ENCODE measurements at places on chromosomes 2 and 18.

GRCh38 chr18:25853691-25854433 is 236.6 kb downstream of the SS18 start:
- DNase-seq: no peak

DNA sequence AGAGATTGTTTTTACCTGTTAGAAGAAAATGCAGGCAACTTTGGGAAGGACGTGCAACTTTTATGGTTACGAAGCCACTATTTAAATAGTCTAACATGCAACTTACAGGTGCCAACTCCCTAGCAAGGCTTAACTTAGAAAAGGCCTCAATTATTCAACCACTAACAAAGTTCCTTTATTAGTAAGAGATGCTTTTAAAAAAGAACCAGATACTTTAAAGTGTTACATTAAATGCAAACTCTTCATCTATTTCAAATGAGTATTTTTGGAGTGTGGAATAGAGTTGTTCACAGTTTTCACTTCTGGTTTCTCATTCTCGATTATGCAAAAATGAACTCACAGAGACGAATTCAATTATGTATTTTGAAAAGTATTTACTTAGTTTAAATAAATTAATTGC is 51.7 kb downstream of the PELI1 start:
- DNase-seq: no peak

- DNase-seq: no peak
Observed at GRCh38 chr2:165539985-165540384, 70.5 kb downstream of the CSRNP3 start.

- DNase-seq: no peak
Observed at GRCh38 chr2:11032396-11032795, 120.7 kb downstream of the KCNF1 start.

DNA sequence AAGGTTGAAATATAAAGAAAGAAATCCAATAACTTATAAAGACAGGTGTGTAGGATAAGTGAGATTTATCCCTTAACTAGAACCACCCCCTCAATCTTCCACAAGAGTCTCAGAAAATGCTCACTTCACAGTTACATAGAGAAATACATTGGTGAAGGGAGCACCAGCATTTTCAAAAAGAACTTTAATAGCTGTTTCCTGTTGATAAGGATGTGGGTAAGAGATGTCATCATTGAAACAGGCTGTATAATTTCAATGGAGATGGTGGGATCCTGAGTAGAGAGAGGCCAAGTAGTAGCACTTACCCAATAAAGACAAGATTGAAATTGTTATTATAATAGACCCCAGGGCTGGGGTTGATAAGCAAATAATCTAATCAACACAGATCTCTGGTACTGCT is 162.2 kb upstream of the TACR1 start:
- DNase-seq: no peak

- DNase-seq: no peak
Observed at GRCh38 chr2:61263830-61264229, 101.8 kb downstream of the C2orf74 start.

DNA sequence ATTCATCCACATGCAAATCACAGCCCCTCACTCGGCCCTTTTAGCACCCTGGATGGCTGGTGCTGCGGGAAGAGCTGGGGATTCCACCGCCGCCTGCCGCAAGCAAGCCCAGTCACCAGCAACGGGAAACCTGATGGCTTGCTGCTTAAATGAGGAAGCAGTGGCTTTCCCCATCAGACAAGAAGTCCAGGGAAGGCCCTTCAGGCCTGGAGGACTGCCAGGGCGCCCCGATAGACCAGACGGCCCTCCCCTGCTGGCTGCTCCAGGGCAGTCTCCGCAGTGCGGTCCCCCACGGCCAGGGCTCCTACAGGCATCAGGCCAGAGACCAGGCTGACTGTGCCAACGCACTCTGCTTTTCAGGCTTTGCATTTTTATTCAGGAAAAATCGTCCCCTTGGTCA is 439.1 kb downstream of the EIPR1 start:
- no peak for DNase-seq

DNA sequence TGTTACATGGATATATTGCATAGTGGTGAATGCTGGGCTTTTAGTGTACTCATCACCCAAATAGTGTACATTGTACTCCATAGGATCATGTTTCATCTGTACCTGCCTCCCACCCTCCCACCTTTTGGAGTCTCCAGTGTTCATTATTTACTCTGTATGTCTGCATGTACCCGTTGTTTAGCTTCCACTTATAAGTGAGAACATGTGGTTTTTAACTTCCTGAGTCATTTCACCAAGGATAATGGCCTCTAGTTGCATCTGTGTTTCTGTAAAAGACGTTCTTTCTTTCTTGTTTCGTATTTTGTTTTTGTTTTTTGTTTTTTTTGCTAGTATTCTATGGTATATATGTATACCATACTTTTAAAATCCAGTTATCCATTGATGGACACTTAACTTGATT is 107.5 kb downstream of the MSTN start:
- no peak for DNase-seq

GRCh38 chr2:118221536-118222272 is 133.4 kb downstream of the INSIG2 start:
- DNase-seq: peak; percentile 73

All from EH (cell line).